ENCODE measurements at places on chromosomes 3 and 15.

GRCh38 chr3:46846624-46847542 lies 16.4 kb downstream of the MYL3 start:
- no peak overlapping the region for H3K4me3 ChIP-seq
- no peak overlapping the region for H3K27ac ChIP-seq
- H3K36me3 ChIP-seq: no peaks in the 10 kb centered on the region
- peaks cover 11% of the 10 kb centered on the region for H3K27me3 ChIP-seq
- H3K4me1 ChIP-seq: no peaks in the 10 kb centered on the region
- DNase-seq: no peak

- H3K27me3 ChIP-seq: peaks cover 17% of the 10 kb centered on the region
- no peak overlapping the region for H3K4me3 ChIP-seq
- no peaks in the 10 kb centered on the region for H3K36me3 ChIP-seq
- H3K4me1 ChIP-seq: no peaks in the 10 kb centered on the region
Measured at GRCh38 chr15:61549727-61550126, 320.6 kb upstream of the RORA start.

DNA sequence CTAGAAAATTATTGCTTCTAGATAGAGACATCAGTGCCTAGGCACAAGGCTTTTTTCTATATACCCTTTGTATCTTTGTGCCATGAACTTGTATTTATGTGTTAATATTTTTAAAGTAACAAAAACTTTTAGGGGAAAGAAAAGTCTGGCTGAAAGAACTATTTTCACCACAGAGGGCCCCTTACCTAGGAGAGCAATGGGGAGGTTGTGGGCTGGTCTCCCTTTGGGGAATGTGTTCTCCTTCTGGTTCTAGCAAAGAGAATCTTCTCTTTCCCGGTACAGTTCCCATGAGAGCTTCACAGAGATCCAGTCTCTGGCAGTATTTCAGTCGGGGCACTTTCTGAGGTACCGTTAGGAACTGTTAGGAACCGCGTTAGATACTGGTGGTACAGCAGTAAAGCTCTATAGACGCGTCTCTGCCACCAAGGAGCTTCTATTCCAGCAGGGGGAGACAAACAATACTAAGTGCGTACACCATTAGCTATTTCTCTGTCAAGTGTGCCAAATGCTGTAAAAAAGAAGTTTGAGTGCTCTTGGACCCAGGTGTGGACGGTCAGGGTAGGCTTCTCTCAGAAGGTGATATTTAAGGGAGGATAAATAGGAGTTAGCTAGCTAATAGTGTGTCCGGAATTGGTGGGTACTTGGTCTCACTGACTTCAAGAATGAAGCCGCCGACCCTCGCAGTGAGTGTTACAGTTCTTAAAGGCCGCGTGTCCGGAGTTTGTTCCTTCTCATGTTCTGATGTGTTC lies 4.6 kb upstream of the EPB42 start:
- peak; percentile 58 for DNase-seq
- no peaks in the 10 kb centered on the region for H3K36me3 ChIP-seq

- H3K27me3 ChIP-seq: peaks cover 8% of the 10 kb centered on the region
- H3K36me3 ChIP-seq: no peaks in the 10 kb centered on the region
- no peak overlapping the region for H3K4me3 ChIP-seq
- no peak overlapping the region for H3K27ac ChIP-seq
- peaks cover 11% of the 10 kb centered on the region for H3K4me1 ChIP-seq
Measured at GRCh38 chr15:56617628-56618027, 115.7 kb downstream of the ZNF280D start.

DNA sequence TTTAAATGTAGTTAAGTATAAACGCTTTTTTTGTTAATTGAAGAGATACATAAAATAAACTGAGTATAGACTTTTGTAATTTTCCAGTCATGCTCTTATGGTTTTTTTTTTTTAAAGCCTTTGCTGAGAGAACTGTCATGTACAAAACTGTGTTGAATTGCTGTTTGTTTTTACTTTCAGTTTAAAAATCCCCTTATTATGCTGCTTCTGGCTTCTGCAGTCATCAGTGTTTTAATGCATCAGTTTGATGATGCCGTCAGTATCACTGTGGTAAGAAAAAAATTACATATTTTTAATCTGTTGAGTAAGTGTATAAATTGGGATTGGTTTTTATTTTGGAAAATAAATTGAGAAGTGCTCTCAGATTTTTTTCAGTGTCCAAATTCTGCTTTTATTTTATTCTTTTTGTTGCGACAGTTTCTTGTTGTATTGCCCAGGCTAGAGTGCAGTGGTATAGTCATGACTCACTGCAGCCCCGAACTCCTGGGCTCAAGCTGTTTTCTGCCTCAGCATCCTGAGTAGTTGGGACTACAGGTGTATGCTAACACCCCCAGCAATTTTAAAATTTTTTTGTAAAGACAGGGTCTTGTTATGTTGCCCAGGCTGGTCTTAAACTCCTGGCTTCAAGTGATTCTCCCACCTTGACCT lies 40.7 kb downstream of the ATP2C1 start:
- H3K27ac ChIP-seq: no peak overlapping the region
- no peak overlapping the region for H3K4me3 ChIP-seq
- H3K27me3 ChIP-seq: no peaks in the 10 kb centered on the region
- peaks cover 1% of the 10 kb centered on the region for H3K36me3 ChIP-seq
- H3K4me1 ChIP-seq: peaks cover 10% of the 10 kb centered on the region

- no peak overlapping the region for H3K4me3 ChIP-seq
- DNase-seq: no peak
- H3K27ac ChIP-seq: no peak overlapping the region
- H3K36me3 ChIP-seq: peaks cover 8% of the 10 kb centered on the region
- peaks cover 5% of the 10 kb centered on the region for H3K4me1 ChIP-seq
Measured at GRCh38 chr3:70880421-70880820, 568.0 kb upstream of the MDFIC2 start.

DNA sequence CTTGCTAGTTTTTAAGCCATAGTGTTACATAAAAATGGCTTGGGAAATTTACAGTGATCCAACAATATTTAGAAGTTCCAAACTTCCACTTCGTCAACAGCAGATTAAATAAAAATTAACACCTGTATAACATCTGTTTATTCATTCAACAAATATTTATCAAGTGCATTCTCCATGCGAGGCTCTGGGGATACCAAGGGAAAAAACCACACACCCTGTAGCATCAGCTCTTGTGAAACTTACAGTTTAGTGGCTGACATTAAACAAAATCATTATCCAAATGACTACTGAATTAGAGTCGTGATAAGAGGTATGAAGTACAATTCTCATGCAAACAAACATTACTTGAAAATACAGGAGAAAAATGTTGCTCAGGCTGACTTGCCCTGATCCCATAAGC lies 122.9 kb downstream of the DLG1 start:
- H3K36me3 ChIP-seq: peaks cover 4% of the 10 kb centered on the region
- no peaks in the 10 kb centered on the region for H3K27me3 ChIP-seq
- no peak for DNase-seq
- H3K4me3 ChIP-seq: no peak overlapping the region

GRCh38 chr15:27448986-27449385 lies 478.0 kb downstream of the GABRG3 start:
- no peaks in the 10 kb centered on the region for H3K4me1 ChIP-seq
- no peak overlapping the region for H3K27ac ChIP-seq
- H3K4me3 ChIP-seq: no peak overlapping the region
- H3K27me3 ChIP-seq: no peaks in the 10 kb centered on the region
- no peaks in the 10 kb centered on the region for H3K36me3 ChIP-seq

DNA sequence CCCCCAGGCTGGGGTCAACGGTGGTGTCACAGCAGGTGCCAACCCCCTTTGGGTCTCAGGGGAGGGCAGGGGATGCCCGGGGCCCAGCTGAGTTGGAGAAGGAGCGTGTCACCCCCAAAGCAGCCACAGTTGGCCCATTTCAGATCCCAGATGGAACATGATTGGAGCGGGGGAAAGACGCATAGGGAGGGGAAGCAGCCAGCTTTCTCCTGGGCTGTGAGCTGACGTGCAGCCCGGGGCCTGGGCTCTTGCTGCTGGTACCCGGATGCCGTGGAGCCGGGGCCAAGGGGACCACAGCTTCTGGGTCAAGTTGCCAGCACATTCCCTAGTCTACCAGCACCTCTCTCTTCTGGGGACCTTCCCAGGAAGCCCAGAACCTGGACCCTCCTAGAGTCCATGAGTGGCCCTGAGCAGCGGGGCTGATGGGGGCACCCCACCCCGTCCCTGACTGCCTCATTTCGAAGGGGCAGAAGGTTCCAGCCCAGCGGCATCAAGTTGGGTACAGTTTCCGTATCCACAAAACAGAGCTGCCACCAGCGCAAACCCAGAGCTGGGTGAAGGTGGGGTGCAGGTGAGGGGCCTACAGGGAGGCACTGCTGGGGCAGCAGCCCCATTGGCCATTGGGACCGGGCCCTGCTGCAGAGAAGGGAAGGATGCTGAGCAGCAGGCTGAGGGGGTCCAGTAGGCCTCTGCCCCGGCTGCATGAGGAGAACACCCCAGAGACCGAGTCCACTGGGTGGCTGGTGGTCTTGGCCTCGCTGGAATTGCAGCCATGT lies 148.8 kb downstream of the NSMCE3 start:
- H3K4me3 ChIP-seq: no peak overlapping the region
- H3K27me3 ChIP-seq: no peaks in the 10 kb centered on the region
- no peaks in the 10 kb centered on the region for H3K4me1 ChIP-seq

GRCh38 chr15:31065824-31066223 lies 35.7 kb downstream of the TRPM1 start:
- no peaks in the 10 kb centered on the region for H3K36me3 ChIP-seq
- H3K27me3 ChIP-seq: no peaks in the 10 kb centered on the region
- no peak overlapping the region for H3K4me3 ChIP-seq
- H3K4me1 ChIP-seq: no peaks in the 10 kb centered on the region

DNA sequence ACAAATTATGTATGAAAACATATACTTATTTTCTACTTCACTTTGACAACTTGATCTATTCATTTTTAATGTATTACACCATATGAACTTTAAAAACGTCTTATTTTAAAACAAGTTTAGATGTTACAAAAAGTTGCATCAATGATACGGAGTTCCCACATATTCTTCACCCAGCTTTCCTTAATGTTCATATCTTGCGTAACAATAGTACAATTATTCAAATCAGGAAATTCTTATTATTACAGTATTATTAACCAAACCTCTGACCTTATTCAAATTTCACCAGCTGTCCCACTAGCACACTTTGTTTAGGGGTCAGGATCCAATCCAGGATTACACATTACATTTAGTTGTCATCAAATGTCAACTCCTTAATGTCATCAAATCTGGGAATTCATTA lies 12.9 kb upstream of the XRN1 start:
- no peaks in the 10 kb centered on the region for H3K27me3 ChIP-seq
- no peak overlapping the region for H3K4me3 ChIP-seq
- H3K27ac ChIP-seq: no peak overlapping the region
- H3K36me3 ChIP-seq: peaks cover 11% of the 10 kb centered on the region

DNA sequence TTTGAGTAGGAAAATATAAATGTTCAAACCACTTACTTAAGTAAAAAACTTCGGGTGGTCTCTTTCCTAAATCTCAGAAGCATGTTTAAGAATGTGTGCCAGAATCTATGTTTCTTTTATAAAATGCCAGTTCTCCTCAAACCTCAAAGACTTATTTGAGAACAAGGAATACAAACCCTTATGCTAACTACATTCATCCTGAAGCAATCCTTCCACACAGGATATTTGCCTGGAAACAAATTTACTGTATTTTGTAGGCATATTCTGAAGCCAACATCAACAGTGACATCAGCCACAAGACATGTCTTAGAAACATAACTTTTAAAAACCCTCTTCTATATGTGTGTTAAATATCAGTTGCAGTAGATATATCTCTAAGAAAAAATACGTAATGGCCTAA lies 1077.0 kb downstream of the ROBO1 start:
- no peaks in the 10 kb centered on the region for H3K27me3 ChIP-seq
- no peaks in the 10 kb centered on the region for H3K36me3 ChIP-seq
- no peaks in the 10 kb centered on the region for H3K4me1 ChIP-seq
- H3K27ac ChIP-seq: no peak overlapping the region
- no peak for DNase-seq

- no peaks in the 10 kb centered on the region for H3K4me1 ChIP-seq
- H3K36me3 ChIP-seq: no peaks in the 10 kb centered on the region
- H3K4me3 ChIP-seq: no peak overlapping the region
- peaks cover 20% of the 10 kb centered on the region for H3K27me3 ChIP-seq
- DNase-seq: no peak
Measured at GRCh38 chr15:57920911-57921310, 144.6 kb downstream of the ALDH1A2 start.

- peaks cover 36% of the 10 kb centered on the region for H3K27me3 ChIP-seq
- no peak for DNase-seq
- H3K4me1 ChIP-seq: no peaks in the 10 kb centered on the region
- no peak overlapping the region for H3K27ac ChIP-seq
- peaks cover 2% of the 10 kb centered on the region for H3K36me3 ChIP-seq
Measured at GRCh38 chr3:68957895-68958294, 25.5 kb upstream of the TAFA4 start.

DNA sequence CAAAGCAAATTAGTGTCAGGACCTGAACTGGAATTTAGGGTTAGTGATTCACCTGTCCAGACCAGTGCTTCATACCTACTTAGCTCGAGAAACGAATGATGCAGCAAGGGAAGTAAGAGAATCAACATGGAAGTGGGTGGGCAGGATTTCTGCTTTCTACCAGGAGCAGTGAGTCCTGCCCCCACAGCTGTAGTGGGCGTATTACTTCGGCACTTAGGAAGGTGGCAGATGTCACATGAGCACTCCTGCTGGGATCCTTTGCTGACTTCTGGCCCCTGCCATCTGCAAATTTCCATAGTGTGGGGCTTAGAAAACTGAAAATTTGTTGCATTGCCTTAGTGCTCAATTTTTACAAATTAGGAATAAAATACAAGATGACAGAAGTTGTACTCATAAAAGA lies 31.2 kb downstream of the RYR3 start:
- DNase-seq: no peak
- H3K27me3 ChIP-seq: peaks cover 8% of the 10 kb centered on the region
- no peak overlapping the region for H3K27ac ChIP-seq
- H3K4me1 ChIP-seq: no peaks in the 10 kb centered on the region
- H3K36me3 ChIP-seq: no peaks in the 10 kb centered on the region
- H3K4me3 ChIP-seq: no peak overlapping the region

GRCh38 chr15:26971271-26972018 lies 464 bp downstream of the GABRG3 start:
- no peak overlapping the region for H3K4me3 ChIP-seq
- no peak overlapping the region for H3K27ac ChIP-seq
- H3K27me3 ChIP-seq: peaks cover 12% of the 10 kb centered on the region
- DNase-seq: no peak
- H3K4me1 ChIP-seq: no peaks in the 10 kb centered on the region
- no peaks in the 10 kb centered on the region for H3K36me3 ChIP-seq

- H3K4me1 ChIP-seq: peaks cover 21% of the 10 kb centered on the region
- H3K36me3 ChIP-seq: peaks cover 7% of the 10 kb centered on the region
- H3K27ac ChIP-seq: peak overlapping the region; percentile 33
- no peak overlapping the region for H3K4me3 ChIP-seq
- H3K27me3 ChIP-seq: no peaks in the 10 kb centered on the region
- no peak for DNase-seq
Measured at GRCh38 chr3:15007681-15008141, 57.4 kb downstream of the MRPS25 start.

Data from activated T-cell treated with anti-CD3 and anti-CD28 coated beads, Interleukin-2, amount 50 U/mL, for 72 hours (primary cell).